ENCODE measurements at places on chromosomes 2 and 18.

DNA sequence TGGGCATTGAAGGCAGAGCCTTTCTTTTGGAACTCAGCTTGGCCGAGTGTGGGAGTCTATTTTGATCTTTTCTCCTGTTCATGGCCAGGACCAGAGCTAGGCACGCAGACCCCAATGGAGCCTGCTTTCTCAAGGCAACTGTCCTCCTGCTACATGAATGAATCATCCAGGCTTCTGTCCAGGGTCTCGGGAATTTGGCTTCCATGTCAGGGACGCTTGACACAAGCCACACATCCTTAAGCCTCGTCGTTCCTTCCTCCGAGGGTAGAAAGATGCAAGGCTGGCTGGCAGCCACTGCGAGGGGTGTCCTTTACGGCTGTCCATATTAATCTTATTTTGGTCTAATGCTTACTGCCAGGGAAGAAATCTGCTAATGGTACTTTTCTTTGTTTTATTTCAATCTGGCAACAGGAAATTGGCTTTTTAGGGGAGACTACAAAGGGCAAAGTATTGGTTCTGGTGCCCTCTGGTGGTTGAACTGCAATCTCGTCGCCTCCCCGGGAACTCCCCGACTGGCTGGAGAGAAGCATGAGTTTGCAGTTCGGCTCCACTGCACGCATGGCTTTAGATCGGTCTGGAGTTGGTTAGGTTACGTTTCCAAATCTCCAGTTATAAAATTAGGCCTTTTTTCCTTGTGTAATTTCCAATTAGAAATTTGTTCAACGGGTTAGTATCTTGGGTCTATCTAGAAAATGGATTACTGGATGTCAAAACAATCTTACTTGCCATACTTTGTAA is 135.2 kb downstream of the ALPK2 start:
- DNase-seq = peak; percentile 43

GRCh38 chr18:36887114-36887513 is 58.2 kb downstream of the KIAA1328 start:
- no peak for DNase-seq

- no peak for DNase-seq
Measured at GRCh38 chr2:67798541-67799160, 264.2 kb downstream of the C1D start.

- DNase-seq = no peak
Measured at GRCh38 chr2:64963719-64964118, 25.5 kb upstream of the SLC1A4 start.

- no peak for DNase-seq
Measured at GRCh38 chr2:149058936-149059335, 20.4 kb downstream of the LYPD6B start.

DNA sequence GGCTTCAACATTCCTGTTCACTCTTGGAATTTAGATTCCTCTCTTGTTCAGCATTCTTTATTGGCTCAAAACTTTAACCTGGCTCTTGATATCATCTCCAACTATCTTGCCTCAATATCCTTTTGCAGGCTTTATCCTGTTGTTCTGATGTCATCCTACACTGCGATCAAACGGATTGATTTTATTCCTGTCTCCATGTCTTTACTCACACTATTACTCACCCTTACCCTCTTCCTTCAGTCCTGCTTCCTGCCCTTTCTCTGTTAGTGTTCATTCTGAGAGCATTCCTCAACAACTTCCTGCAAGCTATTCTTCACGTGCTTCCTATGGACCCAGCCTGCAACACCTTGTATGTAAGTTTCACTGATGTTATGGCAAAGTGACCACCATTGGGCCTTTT is 264.7 kb downstream of the RNF152 start:
- DNase-seq = no peak

- DNase-seq = peak; percentile 60
Measured at GRCh38 chr18:45775241-45775676, 50.2 kb upstream of the SIGLEC15 start.

DNA sequence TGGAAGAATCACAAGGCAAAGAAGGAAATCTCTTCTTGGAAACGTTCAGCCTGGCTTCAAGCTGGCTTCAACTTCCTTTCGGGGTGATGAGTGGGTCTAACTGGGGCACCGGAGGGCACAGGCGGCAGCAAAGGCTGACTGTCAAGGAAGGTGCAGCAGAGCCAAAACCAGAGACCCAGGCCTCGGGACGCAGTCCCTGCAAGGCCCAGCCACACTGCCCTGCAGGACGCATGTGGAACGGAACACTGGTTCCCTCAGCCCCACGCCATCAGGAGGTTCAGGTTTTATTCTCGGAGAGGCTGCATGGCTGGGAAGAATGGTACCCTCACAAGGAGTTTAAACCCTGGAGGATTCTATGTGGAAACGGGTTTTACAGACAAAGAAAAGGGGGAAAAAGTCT is 165.5 kb downstream of the HDAC4 start:
- DNase-seq = no peak

GRCh38 chr2:20141056-20141762 is 83.7 kb downstream of the SDC1 start:
- no peak for DNase-seq

GRCh38 chr2:73614105-73614504 is 28.1 kb downstream of the NAT8 start:
- DNase-seq = peak; percentile 5
